ENCODE measurements at places on chromosomes 7 and 10.

GRCh38 chr7:107370816-107371215 lies 99.0 kb upstream of the GPR22 start:
- no peak for DNase-seq

GRCh38 chr7:37052705-37053104 lies 328.4 kb upstream of the AOAH start:
- peak; percentile 32 for DNase-seq

DNA sequence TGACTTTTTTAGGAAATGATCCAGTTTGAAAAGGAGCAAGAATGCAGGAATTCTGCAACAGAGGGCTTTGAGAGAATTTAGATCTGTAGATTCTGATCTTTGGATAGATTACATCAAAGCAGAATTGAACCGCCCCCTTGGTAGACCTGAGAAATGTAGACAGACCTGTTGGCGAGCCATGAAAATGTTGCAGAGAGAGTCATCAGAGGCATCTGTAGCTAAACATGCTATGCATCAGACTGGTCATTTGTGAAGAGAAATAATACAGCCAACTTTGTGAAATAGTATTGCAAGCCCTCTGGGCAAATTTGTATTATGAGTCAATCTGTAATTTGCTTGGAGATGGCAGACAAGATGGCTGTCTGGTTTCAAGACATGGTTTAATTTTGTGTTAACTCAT lies 4.3 kb upstream of the C1GALT1 start:
- DNase-seq = peak; percentile 63

DNA sequence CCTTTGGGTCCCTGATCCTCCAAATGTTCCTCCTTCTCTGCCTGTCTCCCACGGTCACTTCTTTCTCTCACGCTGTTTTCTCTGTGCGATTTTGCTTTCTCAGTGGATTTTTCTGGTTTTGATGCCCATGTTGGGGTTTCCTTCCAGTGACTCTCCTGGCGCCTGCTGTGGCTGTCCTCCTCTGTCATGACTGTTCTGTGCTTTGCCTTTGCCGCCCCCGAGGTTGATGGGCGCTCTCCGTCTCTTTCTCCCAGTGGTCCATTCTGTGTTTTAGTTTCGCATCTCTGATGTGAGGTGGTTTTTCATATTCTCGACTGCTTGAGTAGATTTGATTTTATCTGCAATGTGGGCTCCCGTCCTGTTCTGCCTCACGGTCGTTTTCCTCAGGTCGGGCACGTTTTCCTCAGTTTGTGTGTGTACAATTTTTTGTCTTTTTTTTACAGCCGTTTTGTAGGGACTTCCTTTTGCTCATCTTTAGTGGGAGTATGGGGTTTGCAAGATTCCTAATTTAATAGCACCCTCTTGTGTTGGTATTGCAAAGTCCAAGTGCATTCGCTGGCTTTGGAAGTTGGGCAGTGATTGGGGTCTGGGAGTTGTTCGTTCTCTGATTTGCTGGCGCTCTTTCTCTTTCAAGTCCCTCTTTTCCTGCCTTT lies 100.0 kb downstream of the INPP5A start:
- peak; percentile 76 for DNase-seq

GRCh38 chr7:13992596-13992964 lies 3.1 kb upstream of the ETV1 start:
- no peak for DNase-seq
